ENCODE measurements at places on chromosomes 6 and 20.
A peak's percentile ranks its signal among the peaks of the same experiment; 100 is the strongest.

- no peak for DNase-seq
Measured at GRCh38 chr6:148682990-148683389, 63.8 kb upstream of the UST start.

- DNase-seq: peak; percentile 17
Measured at GRCh38 chr20:37407573-37408002, 61.6 kb downstream of the SRC start.

DNA sequence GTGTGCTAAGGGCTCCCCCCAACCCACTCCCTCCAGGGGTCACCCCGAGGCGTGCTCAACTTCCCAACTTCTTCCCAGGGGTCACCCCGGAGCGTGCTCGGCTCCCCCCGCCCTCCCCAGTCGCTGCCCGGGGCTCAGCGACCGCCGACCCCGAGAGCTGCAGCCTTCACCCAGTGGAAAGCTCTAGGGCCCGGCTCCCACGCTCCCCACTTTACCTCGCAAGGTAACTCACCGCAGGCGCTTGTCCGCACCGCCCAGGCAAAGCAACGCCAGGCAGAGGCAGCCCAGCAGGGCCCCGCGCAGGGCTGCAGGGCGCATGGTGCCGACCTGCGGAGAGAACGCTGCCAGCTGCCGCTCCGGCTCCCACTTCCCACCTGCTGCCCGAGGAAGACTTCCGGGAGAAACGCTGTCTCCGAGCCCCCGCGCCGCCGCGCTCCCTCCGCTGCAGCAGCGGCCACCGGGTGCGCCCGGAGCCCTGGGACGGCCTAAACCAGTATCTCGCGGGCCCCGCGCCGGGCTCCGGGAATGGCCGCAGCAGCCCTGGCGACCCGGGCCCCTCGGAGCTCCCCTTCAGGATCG, 396 bp downstream of the RNASET2 start:
- DNase-seq: no peak

DNA sequence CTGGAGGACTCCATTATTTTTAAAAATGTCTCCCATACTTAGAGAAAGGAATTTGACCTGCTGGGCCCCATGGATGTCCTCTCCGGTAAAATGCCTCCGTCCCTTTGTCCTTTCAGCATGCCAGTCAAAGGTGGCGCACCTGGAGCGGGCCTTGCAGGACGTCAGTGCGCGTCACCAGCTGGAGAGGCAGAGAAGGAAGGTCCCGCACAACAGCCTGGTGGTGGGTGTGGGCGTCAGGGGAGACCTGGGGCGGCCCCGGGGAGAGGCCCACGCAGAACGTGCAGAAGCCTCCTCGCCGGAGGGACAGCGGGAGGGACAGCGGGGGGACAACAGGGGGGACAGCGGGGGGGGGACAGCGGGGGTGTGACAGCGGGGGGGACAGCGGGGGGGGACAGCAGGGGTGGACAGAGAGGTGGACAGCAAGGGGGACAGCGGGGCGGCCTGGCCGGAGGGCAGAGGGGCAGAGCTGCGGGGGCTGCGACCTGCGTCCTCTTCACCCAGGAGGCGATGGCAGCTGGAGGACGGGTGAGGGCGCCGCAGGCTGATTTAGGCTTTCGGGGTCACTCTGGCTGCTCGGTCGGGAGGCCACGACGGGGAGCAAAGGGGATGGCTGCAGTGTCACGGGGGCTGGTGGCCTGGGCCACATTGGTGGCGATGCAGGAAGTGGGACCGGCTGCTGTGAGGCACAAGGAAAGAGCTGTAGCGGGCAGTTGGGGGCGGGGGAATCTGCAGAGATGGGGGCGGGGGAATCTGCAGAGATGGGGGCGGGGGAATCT, 859 bp upstream of the KIF25 start:
- no peak for DNase-seq

GRCh38 chr6:78492351-78493017, 374.9 kb upstream of the IRAK1BP1 start:
- DNase-seq: no peak

- DNase-seq: no peak
Measured at GRCh38 chr6:147911686-147912085, 403.2 kb downstream of the SAMD5 start.

DNA sequence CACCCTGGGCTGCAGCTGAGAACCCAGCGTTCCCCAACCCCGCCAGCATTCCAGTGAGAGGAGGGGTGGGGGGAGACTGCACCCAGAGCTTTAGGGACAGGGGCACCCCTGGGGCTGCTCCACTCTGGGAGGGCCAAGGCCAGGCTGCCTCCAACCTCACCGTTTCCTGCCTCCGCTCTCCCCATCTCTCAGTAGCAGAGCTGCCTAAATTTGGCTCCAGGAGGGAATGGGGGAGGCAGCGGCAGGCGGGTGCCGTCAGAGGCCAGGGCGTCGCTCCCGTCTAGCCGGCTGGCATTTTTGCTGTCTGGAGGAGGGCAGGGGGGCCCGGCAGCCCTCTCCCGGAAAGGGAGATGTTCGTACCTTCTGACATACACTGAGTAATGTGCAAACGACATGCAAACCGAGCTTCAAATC, 46.6 kb downstream of the NOL4L start:
- DNase-seq: no peak

All from RCC 7860 (cell line).